ENCODE measurements at places on chromosomes 16 and 17. TPM values are rescaled to one million over a fixed set of nuclear protein-coding genes. Genes with fewer than 3 reads are reported as not detected.

Gene TBC1D3B
- 0.76 TPM for polyA plus RNA-seq

- no peaks in the 10 kb centered on the region for H3K27me3 ChIP-seq
- no peaks in the 10 kb centered on the region for H3K4me1 ChIP-seq
- H3K36me3 ChIP-seq: peaks cover 100% of the 10 kb centered on the region
- H3K27ac ChIP-seq: no peak overlapping the region
These were observed 64.9 kb downstream of the ARHGAP17 start for GRCh38 chr16:24950275-24950674.

DNA sequence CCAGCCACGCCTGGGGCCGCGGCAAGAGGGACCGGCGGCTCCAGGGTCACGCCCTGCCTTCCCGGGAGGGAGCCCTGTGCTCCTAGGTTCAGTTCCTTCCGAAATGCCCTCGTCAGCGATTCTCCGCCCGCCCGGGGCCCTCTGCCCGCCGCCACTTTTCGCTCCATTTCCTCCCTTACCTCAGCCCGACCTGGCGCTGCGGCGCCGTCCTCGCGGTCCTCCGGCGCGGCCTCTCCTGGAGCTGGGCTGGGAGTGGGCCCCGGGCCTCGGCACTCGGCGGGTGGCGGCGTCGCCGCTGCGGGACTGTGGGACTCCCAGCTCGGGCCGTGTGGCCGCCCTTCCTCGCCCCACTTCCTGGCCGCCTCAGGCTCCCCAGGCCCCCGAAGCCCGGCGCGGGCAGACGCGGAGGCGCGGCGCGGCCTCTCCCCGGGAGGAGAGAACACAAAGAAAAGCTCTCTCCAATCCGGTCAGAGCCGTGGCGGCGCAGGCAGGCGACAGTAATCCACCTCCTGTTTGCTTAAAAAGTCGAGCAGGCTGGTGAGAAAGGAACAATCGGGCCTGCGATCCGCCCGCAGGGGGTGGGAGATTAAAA lies 1.6 kb downstream of the BAHCC1 start:
- peak; percentile 68 for DNase-seq
- H3K27ac ChIP-seq: peak overlapping the region; percentile 91
- no peaks in the 10 kb centered on the region for H3K36me3 ChIP-seq
- peak overlapping the region; percentile 89 for H3K4me3 ChIP-seq
- H3K4me1 ChIP-seq: peaks cover 41% of the 10 kb centered on the region
- no peaks in the 10 kb centered on the region for H3K27me3 ChIP-seq

DNA sequence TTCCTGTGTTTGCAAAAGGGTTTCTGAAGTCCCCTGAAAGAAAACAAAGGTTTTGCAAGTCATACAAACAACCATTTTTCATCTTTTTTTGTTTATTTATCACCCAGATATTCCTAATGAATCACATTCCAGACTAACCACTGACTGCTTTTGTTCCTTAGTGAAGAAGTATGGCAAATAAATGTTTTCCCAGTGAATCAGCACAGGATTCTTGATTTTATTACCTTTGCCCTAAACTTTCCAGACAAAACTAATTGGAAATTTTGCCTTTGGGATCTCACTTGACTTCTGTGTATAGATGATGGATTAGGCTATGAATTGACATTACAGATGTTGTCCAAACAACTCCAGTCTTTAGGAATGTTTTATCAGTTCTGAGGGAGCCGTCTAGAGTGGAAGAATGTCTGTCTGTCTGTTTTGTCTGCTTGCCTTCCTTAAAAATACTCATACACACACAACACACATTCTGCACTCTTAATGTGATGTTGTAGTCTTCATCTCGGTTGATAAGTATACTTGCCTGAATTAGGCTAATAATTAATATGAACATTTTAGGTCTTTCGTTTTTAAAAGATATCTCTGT lies 48.9 kb downstream of the VMP1 start:
- H3K4me1 ChIP-seq: peaks cover 8% of the 10 kb centered on the region
- no peak overlapping the region for H3K4me3 ChIP-seq
- DNase-seq: no peak
- no peak overlapping the region for H3K27ac ChIP-seq
- peaks cover 3% of the 10 kb centered on the region for H3K36me3 ChIP-seq
- H3K27me3 ChIP-seq: no peaks in the 10 kb centered on the region

Gene MT1G
- 7.2 TPM for polyA plus RNA-seq

DNA sequence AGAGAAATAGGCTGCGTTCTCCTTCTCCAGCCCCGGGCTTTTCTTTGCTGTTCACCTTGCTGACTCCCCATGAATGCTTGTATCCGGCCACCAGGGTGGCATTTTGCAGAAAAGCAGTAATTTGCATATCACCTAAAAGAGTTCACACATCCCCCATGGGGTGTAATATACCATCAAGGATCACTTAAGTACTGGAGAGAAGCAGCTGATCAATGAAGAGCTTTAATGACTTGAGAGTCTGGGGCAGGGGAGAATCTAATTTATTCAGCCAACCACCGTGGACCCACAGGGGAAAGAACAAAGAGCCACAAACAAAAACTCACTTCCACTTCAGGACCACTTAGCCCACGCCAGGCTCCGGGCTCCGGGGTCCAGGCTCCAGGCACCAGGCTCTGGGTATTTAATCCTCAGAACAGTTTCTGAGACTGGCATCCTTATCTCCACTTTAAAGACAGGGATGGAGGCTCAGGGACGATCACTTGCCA lies 33.9 kb upstream of the SEC14L1 start:
- DNase-seq: no peak
- H3K4me1 ChIP-seq: no peaks in the 10 kb centered on the region
- H3K27ac ChIP-seq: peak overlapping the region; percentile 89
- no peak overlapping the region for H3K4me3 ChIP-seq
- no peaks in the 10 kb centered on the region for H3K36me3 ChIP-seq

Gene SOX8
- polyA plus RNA-seq: 0.50 TPM

Gene SCGB1C2
- polyA plus RNA-seq: not detected

DNA sequence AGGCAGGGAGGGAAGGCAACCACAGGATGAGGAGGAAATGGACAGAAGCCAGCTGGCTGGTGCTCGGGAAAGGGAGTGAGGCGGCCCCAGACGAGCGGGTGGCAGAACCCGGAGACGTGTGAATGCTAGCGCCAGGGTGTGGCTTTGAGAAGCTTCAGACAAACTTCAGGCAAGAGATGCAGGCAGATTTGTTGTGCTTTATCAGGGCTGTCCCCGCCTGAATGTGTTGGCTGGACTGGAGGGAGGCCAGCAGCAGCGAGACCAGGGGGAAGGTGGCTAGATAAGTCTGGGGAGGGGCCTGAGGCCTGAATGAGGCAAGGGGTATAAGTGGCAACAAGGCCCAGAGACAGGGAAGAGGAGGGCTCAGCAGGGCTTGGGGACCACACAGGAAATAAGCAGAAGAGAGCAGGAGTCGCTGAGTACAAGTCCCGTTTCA lies 22.0 kb downstream of the CAMKK1 start:
- H3K4me3 ChIP-seq: no peak overlapping the region
- no peaks in the 10 kb centered on the region for H3K36me3 ChIP-seq
- peak; percentile 47 for DNase-seq
- no peaks in the 10 kb centered on the region for H3K27me3 ChIP-seq
- H3K4me1 ChIP-seq: peaks cover 6% of the 10 kb centered on the region
- no peak overlapping the region for H3K27ac ChIP-seq

DNA sequence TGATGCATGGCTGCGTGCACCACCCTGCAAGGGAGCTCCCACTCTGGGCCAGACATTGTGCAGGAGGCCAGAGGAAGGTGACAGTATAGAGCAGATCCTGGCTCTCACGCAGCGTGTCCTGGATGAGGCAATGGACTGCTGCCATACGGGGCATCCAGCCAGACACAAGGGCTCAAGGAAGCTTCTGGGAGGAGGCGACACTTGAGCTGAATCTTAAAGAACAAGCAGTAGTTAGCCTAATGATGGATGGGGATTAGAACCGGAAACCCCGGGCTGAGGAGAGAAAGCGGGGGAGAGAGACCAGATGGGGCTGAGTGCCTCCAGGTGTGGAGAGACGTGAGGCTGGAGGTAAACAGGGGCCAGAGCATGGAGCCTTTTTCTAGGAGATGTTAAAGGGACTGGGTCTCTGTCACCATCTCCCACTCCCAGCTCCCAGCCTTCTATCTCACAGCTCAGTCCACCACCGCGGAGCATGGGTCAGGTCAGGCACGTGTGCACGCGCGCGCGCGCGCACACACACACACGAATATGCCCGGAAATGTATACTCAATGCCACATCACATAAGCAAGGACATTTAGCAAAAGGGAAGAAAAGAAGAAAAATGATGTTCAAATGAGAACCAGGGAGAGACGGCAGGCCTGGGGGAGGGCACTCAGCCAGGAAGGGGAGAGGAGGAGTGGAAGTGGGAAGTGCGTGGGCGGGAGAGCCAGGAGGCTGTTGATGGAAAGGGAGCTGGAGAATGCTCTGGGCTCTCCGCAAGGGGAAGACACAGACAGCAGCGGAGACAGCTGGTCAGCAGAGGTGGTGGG lies 46.3 kb downstream of the CCDC42 start:
- H3K4me3 ChIP-seq: peak overlapping the region; percentile 12
- H3K27me3 ChIP-seq: no peaks in the 10 kb centered on the region
- H3K36me3 ChIP-seq: no peaks in the 10 kb centered on the region
- DNase-seq: peak; percentile 74

DNA sequence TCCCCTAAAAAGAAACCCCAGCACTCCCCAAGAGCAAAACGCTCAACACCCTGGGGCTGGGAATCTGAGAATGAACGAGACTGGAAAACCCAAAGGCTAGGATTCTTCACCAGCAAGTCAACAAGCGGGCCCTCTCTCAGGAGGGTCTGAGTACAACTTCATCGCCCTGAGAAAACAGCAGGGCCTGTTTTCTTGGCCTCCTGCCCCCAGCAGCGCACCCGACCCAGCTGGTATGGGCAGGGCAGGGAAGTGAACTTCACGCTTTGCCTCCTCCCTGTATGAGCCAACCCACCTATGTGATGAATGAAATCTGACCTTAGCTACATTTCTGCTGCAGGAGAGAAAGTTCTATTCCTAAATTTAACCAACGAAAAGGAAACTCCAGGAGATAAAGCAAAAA lies 11.1 kb downstream of the NUDT16L1 start:
- no peak overlapping the region for H3K27ac ChIP-seq
- no peak overlapping the region for H3K4me3 ChIP-seq
- H3K4me1 ChIP-seq: no peaks in the 10 kb centered on the region

Gene SLC13A2
- polyA plus RNA-seq: 0.03 TPM

- no peaks in the 10 kb centered on the region for H3K4me1 ChIP-seq
- H3K4me3 ChIP-seq: no peak overlapping the region
- H3K36me3 ChIP-seq: no peaks in the 10 kb centered on the region
- H3K27ac ChIP-seq: no peak overlapping the region
- no peaks in the 10 kb centered on the region for H3K27me3 ChIP-seq
These were observed 2.7 kb upstream of the CTRB1 start for GRCh38 chr16:75216127-75216526.

DNA sequence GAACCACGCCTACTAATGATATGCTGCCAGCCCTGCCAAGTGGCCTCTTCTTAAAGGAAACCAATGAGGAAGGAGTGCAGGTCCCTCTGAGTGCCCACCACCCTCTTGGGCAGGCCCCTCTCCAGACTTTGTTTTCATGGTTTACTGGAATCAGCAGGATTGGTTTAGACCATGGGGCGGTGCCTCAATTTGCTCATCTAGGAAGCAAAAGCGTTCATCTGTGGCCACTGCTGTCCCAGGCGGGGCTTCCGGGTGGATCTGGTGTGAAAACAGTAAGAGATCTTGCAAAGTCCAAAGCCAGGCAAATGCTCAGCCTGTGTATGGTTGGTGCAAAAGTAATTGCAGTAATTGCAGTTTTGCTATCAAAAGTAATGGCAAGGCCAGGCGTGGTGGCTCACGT lies 71.3 kb downstream of the AMFR start:
- H3K36me3 ChIP-seq: no peaks in the 10 kb centered on the region
- H3K27ac ChIP-seq: no peak overlapping the region
- H3K27me3 ChIP-seq: no peaks in the 10 kb centered on the region
- peaks cover 14% of the 10 kb centered on the region for H3K4me1 ChIP-seq

Measured in heart left ventricle (tissue), 16 donors.